Hematopoietic multipotent progenitor cell (in vitro differentiated cells): ENCODE measurements at places on chromosomes 2 and 18.

GRCh38 chr2:2686222-2686621 is 355.1 kb upstream of the MYT1L start:
- DNase-seq: peak; percentile 57

- DNase-seq: peak; percentile 55
Measured at GRCh38 chr2:222332116-222332515, 33.3 kb upstream of the PAX3 start.

GRCh38 chr2:231058761-231059550 is 2.3 kb downstream of the PSMD1 start:
- DNase-seq: no peak

- no peak for DNase-seq
Measured at GRCh38 chr2:123380370-123380935, 644.6 kb upstream of the CNTNAP5 start.

DNA sequence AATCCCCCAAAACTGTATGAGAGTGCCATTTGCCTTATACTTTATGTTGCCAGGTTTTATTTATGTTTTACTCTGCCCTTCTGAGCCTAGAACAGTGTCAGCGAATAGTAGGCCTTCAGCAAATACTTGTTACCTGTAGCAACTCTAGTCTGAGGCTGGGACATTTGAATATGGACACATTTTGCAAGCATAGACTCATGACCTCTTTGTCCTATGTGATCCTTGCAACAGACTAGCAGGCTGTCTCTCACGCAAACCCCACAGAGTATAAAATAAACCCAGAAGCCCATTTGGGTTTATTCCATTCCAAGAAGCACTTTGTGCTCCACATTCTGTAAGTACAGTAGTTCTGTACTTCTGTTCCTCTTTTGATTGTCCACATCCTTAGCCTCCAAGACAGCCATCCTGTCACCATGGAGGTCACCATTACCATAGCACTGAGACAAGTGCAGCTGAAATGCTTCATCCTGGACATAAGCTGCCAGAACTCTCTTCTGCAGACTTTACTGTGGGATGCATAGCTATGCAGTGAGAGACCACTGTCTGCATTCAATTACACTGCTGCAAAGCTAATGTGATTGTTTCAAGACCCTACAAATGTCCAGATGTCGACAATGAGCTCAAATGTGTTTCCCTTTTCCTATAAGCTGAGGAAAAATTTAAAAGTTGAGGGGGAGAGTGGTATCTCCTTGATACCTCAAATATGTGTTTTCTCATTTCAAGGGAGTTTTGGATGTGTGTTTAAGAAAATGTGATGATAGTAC is 425.7 kb downstream of the PID1 start:
- DNase-seq: no peak

DNA sequence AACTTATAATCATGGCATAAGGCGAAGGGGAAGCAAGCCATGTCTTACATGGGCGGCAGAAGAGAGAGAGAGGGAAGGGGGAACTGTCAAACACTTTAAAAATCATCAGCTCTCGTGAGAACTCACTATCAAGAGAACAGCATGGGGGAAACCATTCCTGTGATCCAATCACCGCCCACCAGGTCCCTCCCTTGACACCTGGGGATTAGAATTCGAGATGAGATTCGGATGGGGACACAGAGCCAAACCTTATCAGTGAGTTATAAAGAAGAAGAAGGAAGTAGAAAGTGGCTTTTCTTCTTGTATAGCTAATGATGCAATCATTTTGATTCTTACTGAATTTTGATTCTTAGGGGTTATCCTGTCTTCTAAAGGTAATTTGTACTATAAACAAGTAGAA is 51.4 kb downstream of the SMCHD1 start:
- no peak for DNase-seq
